ENCODE measurements at places on chromosomes 7 and 10.

DNA sequence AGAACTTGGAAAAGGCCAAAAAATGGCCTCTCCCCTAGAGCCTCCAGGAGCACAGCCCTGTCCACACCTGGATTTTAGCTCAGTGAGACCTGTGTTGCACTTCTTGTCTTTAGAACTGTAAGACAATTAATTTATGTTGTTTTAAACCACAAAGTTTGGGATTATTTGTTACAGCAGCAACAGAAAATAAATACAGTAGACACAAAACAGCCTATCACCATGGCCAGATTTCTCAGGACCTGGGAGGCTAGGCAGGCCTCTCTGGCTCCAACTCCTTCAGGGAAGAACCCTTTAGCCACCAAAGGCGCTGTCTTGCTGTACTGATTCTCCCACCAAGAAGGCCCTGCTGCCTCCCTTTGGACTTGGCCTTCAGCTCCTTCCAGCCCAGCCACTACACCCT is 54.1 kb upstream of the PSAP start:
- DNase-seq = no peak
- no peaks in the 10 kb centered on the region for H3K4me1 ChIP-seq
- H3K27ac ChIP-seq = no peak overlapping the region

DNA sequence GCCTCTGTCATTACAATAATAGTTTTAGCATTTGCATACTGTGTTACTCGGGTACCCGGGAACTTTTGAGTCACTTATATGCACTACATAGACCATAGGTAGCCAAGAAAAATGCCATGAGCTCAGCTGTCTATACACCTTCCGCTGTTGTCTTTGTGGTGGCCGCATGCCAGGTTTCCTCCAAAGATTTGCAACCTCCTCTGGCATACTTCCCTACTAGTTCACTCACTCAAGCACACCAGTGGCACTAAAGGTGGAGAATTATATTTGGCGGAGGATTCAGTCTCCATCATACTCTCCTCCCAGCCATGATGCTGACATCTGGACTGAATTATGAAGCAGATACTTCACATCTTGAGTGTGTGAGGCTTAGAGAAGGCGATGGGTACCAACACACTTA is 35.6 kb upstream of the GRB10 start:
- H3K4me3 ChIP-seq = no peak overlapping the region
- H3K27ac ChIP-seq = no peak overlapping the region
- H3K4me1 ChIP-seq = no peaks in the 10 kb centered on the region

DNA sequence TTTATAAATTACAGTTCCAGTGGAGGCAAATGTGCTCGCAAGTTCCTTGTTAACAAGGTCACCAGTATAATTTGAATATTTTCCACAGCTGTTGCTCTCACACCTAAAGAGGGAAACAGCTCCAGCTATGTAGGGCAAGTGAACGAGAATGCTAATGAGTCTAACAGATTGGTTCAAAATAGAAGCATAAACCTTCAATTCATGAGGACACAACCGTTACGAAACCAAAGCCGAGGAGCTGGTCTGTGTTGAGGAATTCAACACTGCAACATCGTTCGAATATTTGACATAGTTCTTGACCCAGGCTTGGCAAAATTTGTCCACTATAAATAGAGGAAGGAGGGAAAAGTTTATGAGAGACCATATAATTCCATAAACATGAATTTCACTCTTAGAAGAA is 161.3 kb downstream of the KLF6 start:
- H3K4me1 ChIP-seq = peaks cover 13% of the 10 kb centered on the region
- H3K27ac ChIP-seq = no peak overlapping the region
- no peak overlapping the region for H3K4me3 ChIP-seq
- DNase-seq = no peak
- H3K36me3 ChIP-seq = no peaks in the 10 kb centered on the region
- H3K27me3 ChIP-seq = no peaks in the 10 kb centered on the region

DNA sequence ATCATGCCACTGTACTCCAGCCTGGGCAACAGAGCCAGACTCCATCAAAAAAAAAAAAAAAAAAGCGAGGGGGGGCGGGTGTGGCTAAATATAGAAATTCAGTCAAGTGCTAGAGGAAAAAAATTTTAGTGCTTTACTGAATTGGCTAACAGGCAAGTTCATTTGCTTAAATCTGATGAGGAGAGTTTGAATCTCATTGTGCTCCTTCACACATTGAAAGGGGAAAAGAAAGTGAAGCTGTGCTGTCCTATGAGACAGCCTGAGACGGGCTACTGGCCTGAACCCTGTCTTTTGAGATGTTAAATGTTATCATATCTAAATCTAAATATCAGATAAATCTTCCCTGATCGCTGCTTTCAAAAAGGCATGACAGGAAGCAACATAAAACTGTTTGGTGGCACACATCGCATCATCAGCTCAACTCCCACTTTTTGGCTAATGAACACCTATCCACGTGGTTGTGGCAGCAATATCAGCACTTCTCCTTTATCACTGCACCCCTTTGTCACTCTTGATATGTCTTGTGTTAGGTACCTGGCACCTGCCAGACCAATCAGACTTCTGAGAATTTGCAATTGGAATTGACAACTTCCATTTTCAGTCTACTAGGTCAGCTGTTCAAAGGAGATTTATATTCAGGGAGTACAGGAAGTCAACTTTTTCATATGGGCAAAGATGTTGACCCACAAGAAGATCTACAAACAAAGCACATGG is 14.0 kb upstream of the IFIT1B start:
- H3K4me1 ChIP-seq = peaks cover 15% of the 10 kb centered on the region
- no peaks in the 10 kb centered on the region for H3K36me3 ChIP-seq
- no peak overlapping the region for H3K27ac ChIP-seq
- no peak for DNase-seq

DNA sequence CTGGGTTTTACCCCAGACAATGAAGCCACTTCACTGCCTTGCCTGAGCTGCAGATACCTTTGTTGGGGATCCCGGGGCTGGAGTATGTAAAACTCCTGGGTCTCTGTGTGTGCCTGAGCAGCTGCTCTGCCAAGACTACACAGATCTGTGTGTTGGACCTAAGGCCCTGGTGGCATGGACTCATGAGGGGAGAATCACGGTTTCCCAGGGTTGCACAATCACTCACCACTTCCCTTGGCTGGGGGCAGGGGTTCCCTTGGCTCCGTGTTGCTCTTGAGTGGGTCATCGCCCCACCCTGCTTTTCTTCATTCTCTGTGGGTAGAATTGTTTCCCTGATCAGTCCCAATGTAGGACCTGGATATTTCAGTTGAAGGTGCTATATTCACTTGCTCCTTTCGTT is 13.9 kb upstream of the TBATA start:
- no peak overlapping the region for H3K4me3 ChIP-seq
- H3K4me1 ChIP-seq = no peaks in the 10 kb centered on the region
- H3K36me3 ChIP-seq = no peaks in the 10 kb centered on the region
